Activated naive CD4-positive, alpha-beta T cell treated with Interleukin-2 at 50 U/mL for 16 hours (primary cell): ENCODE measurements at places on chromosomes 16 and 17.
A peak's percentile ranks its signal among the peaks of the same experiment; 100 is the strongest.

- DNase-seq = peak; percentile 56
Observed at GRCh38 chr16:58459344-58460218, 40.4 kb upstream of the NDRG4 start.

GRCh38 chr17:27563532-27563931 is 67.5 kb upstream of the LGALS9 start:
- DNase-seq = no peak

- no peak for DNase-seq
Observed at GRCh38 chr17:41785859-41786226, 668 bp downstream of the JUP start.

DNA sequence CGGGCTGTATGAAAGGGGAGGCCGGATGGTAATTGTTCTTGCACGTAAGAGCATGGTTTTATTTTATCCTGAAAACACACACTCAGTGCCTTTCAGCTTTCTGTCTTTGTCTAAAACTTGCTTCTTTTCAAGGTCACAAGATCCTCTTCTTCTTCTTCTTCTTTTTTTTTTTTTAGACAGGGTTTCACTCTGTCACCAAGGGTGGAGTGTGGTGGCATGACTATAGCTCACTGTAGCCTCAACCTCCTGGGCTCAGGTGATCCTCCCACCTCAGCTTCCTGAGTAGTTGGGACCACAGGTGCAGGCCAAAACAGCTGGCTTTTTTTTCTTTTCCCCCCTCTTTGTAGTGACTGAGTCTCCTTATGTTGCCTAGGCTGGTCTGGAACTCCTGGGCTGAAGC is 15.9 kb upstream of the ZNF629 start:
- no peak for DNase-seq

DNA sequence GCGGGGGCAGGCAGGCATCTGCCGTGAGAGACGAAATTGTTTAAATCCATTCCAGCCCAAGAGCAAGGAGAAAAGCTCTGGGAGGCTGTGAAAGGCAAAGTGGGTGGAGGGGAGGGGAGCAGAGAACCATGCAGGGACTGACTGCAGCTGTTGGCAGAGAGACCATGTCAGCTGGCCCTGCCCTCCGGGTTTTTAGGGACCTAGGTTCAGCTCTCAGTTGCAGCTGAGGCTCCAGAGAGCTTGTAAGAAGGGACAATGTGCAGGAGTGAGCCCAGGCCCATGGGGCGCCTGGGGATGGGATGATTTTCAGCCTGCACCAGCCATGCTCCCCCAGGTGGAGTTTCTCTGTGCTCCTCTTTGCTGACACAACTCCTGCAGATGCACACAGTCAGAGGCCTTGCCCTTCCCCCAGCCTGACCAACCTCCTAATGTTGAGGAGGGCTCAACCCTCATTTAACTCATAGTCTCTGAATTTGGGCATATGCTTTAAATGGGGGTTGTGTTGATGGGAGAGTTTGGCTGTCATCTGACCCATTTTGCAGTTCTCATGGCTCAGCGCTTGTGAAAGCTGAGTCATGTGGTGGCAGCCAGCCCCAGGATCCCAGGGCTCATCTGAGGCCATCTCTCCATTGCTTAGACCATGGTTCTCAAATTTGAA is 70.9 kb downstream of the PLXDC1 start:
- no peak for DNase-seq

- no peak for DNase-seq
Observed at GRCh38 chr16:11190588-11191560, 65.1 kb downstream of the SOCS1 start.

- no peak for DNase-seq
Observed at GRCh38 chr17:67027031-67027628, 17.2 kb upstream of the CACNG1 start.
